ENCODE measurements at places on chromosomes 6 and 20.
A peak's percentile ranks its signal among the peaks of the same experiment; 100 is the strongest.

GRCh38 chr6:42514745-42515144 lies 49.1 kb upstream of the UBR2 start:
- DNase-seq = no peak

DNA sequence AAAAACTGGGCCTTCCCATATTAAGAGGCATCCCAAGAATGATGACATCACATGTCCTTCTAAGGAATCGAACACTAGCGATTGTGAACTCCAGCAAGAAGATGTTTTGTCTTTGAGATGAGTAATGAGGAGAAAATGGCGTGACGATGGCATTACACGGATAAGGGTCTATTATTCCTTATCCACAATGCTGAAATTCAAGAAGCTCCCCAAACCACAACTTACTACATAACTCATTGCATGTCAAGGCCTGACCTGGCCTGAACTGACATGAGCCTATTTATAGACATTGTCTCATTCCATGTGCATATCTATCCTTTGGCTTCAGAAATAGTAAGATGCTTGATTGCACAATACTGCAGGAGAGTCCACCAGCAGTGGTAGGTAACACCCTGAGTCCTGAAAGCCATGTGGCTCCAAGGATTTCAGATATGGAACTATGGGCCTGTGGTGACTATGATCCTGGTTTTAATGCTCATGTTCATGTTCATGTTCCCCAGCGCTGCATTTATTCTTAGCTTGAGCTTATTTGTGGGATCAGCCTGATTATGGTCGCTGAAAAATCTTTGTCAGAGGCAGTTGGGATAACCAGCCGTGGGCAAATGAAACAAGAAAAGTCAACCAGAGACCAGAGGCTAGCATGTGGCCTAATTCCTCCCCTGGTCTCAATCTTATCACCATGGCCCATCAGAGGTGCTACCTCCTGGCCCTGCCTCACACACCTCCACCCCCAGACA lies 183.2 kb upstream of the JARID2 start:
- no peak for DNase-seq

- no peak for DNase-seq
Measured at GRCh38 chr6:108982154-108983113, 112.2 kb downstream of the SESN1 start.

- DNase-seq = no peak
Measured at GRCh38 chr6:31908791-31909190, 6.9 kb upstream of the ZBTB12 start.

DNA sequence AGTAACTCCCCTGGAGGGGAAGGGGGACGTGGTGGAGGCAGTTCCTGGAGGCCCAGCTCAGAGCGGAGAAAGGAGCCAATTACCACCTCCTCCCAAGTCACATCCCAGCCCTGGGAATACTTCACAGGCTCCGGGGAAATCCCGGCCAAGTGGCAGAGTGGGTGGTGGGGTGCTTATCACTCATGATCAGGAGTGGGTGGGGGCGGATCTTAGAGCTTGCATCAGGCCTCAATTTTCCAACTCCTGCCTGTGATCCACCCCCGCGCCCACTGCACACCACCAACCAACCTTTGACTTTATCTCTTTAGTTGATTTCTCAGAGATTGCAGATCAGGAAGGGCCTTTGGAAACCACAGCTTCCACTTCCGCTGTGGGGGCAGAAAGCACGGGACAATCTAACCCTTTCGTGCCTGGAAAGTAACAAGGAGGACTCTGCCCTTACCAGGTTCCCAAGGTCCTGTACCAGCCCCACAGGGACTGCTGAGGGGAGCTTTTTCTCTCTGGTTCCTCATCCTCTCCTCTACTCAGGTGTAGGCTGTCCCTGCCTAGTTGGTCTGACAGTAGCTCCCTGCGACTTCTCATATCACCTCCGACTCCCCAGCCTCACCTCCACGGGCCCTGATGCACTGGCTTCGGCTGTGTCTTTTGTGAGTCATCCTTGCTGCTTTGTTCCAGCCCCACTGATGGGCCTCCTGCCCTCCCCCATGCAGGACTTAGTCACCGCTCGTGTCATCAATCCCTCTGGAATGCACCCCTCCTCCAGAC lies 24.9 kb upstream of the IER3 start:
- peak; percentile 58 for DNase-seq

GRCh38 chr20:62201173-62202082 lies 18.6 kb downstream of the MTG2 start:
- no peak for DNase-seq

- DNase-seq = no peak
Measured at GRCh38 chr20:58891718-58892140, 39.2 kb downstream of the GNAS start.

DNA sequence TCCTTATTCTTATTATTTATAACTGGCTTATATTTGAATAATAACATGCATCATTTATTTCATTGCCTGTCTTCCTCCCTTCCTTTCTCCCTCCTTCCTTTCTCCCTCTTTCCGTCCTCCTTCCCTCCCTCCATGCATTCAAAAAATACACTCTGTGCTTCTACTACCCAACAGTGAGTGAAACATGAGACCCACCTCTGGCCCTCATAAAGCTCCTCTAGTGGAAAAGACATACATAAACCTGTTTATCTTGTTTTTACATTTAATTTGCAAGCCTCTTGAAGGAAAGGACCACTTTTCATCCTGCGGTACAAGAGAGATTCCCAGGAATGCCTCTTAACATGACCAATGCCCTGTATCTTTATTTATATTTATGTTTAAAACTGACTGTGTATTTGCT lies 21.8 kb upstream of the ISM1 start:
- no peak for DNase-seq

GRCh38 chr20:23446505-23446904 lies 6.2 kb downstream of the CST11 start:
- DNase-seq = no peak

DNA sequence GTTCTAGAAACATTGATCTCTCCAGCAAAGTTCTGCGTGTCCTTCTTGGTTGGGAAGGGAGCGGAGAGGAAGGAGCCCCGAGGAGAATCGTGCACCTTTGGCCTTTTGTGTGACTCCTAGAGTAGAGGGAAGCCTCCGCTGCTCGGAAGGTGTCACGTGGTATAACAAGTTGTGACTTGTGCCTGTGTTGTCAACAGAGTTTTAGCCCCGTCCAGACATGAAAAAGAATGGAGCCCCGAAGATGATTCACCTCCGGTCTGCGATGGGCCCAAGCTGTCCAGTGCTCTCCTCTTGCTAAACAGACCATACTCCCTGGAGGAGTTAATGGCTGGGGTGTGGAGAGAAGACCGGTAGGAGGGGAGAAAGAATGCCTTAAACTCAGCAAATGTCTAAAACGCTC lies 7.0 kb downstream of the EYA2 start:
- no peak for DNase-seq

DNA sequence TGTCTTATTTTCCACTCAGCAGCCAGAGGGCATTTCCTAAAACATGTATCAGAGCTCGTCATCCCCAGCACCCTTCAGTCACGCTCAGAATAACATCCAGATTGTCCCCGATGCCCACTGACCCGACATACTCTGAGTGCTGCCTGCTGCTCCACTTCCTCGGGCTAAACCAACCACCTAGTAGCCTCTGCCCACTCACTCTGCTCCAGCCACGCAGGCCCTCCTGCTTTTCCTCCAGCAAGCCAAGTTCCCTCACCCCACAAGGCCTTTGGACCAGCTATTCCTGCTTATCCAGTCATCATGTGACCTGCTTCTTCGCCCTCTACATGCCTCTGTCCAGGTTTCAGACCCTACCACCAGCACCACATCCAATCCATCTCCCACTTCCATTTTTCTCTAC lies 454.2 kb downstream of the CD83 start:
- DNase-seq = no peak

- DNase-seq = no peak
Measured at GRCh38 chr6:125764121-125764671, 14.8 kb downstream of the HEY2 start.

- no peak for DNase-seq
Measured at GRCh38 chr20:47781632-47782031, 3.6 kb downstream of the SULF2 start.

- no peak for DNase-seq
Measured at GRCh38 chr6:110095935-110096334, 83.5 kb downstream of the WASF1 start.

- DNase-seq = no peak
Measured at GRCh38 chr6:168440520-168441433, at the start of gene SMOC2. Gene SMOC2, plus strand, starts transcription at chr6:168441184. Its CDS starts 187 bp downstream, at chr6:168441371.

- DNase-seq = no peak
Measured at GRCh38 chr6:148990403-148990802, 243.6 kb downstream of the UST start.

DNA sequence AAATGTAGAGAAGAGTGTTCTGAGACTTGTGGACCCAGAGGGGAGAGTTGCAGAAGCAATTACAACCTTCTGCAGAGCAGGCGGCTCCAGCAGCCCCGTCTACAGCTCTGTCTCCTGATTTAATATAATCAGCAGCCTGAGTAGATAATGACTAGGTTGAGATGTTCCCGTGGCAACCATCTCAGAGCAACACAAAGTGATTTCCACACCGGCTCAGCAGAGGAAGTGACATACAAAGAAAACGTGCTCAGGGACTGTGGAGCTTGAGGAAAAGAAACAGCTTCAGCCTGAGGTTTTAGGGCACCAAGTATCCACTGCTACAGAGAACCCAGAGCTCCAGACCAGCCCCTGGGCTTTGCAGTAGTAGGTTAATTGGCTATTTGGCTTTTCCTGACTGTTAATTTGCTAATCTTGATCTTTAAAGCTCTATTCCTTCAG lies 136.4 kb downstream of the MTFR2 start:
- no peak for DNase-seq

GRCh38 chr20:35489717-35490116 lies 34.3 kb downstream of the CEP250 start:
- DNase-seq = no peak

- DNase-seq = peak; percentile 27
Measured at GRCh38 chr6:167699141-167699931, 127.4 kb upstream of the AFDN start.

DNA sequence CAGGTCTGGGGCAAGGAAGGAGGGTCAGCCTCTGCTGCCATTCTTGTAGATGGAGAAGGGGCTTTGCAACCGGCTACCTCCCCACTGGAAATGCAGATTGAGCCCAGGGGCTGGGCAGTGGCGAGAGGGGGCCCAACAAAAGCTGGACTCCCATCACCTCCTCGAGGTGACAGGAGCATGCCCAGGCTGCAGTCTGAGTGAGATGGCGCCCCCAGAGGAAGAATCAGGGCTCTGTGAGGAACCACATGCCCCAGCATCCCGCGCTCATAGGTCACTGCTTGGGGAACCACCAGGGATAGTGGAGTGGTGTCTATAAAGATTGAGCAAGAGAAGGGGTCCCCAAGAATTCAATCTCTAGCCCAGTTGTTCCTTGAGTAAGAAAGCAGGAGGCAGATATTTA lies 31.6 kb upstream of the NEDD9 start:
- DNase-seq = no peak

- DNase-seq = no peak
Measured at GRCh38 chr6:111920578-111920977, 47.3 kb upstream of the FYN start.

DNA sequence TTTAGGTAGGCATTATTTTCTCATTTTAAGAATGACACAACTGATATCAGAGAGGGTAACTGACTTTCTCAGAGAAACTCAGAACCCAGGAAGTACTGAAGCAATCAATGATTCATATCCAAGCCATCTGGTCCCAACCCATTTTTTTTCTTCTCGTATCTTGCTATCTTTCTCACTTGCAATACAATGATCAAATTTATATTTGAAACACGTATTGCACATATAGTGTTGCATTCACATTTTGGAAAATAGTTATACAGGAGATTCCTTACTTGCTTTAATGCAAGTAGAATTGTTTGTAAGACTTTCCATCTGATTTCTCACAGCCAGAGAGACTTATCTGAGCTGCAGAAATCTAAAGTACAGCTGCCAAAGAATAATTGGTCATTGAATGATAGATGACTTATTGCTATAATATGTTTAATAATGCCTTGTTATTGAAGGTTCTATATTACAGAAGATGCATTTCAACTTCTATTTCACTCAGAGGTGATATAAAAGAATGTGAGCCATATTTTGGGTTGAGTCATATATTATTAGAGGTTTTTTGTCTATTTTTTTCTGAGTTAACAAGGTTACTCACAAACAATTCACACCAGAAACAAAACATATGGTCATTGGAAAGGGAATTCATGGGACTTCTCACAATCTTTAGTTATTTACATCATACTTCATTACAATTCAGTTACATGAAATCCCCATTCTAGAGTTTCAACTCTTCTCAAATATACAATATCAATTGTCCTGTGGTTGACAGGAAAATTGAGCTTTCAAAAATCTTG lies 337.5 kb upstream of the CITED2 start:
- no peak for DNase-seq

DNA sequence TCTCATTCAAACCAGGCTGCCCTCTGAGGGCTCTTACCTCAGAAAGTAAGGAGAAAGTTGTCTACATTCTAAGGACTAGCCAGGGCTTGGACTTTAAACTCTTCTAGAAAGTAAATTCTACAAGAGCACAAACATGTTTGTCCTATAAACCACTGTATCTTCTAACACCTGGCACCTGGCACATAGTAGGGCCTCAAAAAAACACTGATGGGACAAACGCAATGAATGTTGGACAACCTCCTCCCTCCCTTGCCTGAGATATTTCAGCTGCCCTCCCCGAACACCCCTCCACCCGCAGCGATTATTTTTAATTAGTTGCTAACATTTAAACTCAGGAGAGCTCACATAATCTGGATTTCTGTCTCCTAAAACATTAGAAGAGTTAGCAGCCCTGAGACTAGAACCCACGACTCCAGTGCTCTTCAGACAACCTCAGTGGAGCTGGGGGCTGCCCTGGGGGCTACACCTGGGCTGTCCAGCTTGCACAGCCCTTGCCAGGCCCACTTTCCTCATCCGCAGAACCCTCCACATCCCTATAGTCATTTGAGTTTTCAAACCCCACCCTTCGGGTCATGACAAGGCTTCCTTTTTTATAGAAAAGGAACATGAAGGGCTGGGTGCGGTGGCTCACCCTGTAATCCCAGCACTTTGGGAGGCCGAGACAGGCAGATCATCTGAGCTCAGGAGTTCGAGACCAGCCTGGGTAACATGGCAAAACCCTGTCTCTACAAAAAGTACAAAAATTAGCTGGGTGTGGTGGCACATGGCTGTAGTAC lies 4.9 kb downstream of the HCK start:
- no peak for DNase-seq

DNA sequence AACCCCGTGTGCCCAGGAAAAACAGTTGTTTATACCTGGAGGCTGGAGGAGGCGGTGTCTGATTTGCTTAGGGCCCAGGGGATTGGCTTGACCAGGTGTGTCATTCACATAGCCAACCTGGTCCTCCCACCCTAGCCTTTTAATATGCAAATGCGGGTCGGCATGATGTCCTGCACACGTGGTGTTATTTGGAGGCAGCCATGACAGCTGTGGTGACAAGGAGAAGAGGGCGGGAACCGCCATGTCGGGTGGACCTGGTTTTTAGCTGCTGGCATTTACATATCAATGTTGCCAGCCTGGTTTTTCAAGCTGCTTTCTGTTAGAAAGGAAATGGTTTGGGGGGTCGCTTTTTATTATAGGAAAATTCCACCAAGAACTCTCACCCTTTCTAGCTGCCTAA lies 291.4 kb upstream of the QKI start:
- DNase-seq = no peak

GRCh38 chr6:121590916-121591315 lies 155.5 kb downstream of the GJA1 start:
- DNase-seq = no peak

All from activated naive CD8-positive, alpha-beta T cell treated with anti-CD3 and anti-CD28 coated beads, Interleukin-2, amount 50 U/mL, for 16 hours (primary cell).